ENCODE measurements at places on chromosomes 2 and 18.

DNA sequence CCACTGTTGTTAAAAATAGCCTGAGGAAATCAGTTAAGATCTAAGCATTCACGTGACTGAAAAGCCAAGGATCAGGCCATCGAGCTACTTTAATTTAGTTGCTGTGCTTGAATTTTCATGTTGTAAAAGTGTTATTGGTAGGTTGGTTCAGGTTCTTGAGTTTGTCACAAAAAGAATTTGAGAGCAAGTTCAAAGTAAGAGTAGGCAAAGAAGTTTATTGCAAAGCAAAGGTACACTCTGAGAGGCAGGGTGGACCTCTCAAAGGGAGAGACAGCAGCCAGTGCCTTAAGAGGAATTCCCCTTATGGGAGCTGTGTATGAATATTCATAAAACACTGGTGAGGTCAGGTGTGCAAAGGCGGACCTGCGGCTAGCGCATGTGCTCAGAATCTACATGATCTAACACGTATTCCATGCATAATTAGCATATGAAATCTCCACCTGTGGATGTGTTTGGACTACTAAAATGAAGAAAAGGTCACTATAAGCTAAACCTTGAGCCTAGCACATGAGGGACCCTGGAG is 236.5 kb downstream of the NDUFA10 start:
- no peak for DNase-seq

DNA sequence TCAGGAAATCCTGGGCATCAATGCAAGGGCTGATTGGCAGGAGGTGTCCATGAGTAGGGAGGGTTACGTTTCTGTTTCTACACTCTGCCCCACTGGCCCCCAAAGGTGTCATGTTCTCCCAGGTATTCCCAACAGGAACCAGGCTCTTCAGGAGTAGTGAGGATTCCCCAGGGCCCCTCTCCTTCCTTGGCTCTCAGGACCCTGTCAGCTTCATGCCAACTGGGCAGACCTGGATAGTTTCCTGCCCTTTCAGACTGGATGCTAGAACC is 480.6 kb upstream of the HS6ST1 start:
- no peak for DNase-seq

- no peak for DNase-seq
These were observed 141.5 kb downstream of the WDSUB1 start for GRCh38 chr2:159144776-159145614.

- DNase-seq = no peak
These were observed 20.6 kb upstream of the ID2 start for GRCh38 chr2:8661235-8661634.

DNA sequence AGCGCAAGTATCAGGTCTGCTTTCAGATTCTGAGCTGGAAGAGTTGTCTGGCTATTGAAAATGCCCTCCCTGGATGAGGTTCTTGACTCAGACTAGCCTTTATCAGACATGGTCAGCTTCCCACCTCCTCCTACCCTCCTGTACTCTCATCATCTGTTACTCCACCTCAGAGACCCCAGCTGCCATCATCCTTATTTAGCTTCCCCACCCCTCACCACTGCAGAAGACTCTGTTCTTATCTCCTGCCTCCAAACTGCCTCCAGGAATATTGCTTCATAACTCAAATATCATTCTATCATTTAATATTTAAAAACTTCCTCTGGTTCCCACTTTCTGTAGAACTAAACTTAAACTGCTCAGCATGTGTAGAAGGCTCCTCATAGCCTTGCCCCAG is 31.1 kb upstream of the PPP3R1 start:
- DNase-seq = no peak

Data from activated CD8-positive, alpha-beta memory T cell treated with anti-CD3 and anti-CD28 coated beads for 48 hours (primary cell).